ENCODE measurements at places on chromosomes 2 and 18. TPM values are rescaled to one million over a fixed set of nuclear protein-coding genes. Genes with fewer than 3 reads are reported as not detected.

Gene TCF7L1
- total RNA-seq, result 4.5 TPM

Gene PRSS56
- not detected for total RNA-seq

Gene ONECUT2
- total RNA-seq, result under 0.01 TPM

Gene GPBAR1
- total RNA-seq, result not detected

Gene ADD2
- 0.56 TPM for total RNA-seq

Gene WNT6
- not detected for total RNA-seq

Gene TMBIM1
- 247 TPM for total RNA-seq

Gene IGFBP2
- total RNA-seq, result 192 TPM

Gene KIDINS220
- 22.6 TPM for total RNA-seq
